ENCODE measurements at places on chromosomes 6 and 20.

- no peak for DNase-seq
Measured at GRCh38 chr6:99353126-99353525, 3.7 kb upstream of the FAXC start.

DNA sequence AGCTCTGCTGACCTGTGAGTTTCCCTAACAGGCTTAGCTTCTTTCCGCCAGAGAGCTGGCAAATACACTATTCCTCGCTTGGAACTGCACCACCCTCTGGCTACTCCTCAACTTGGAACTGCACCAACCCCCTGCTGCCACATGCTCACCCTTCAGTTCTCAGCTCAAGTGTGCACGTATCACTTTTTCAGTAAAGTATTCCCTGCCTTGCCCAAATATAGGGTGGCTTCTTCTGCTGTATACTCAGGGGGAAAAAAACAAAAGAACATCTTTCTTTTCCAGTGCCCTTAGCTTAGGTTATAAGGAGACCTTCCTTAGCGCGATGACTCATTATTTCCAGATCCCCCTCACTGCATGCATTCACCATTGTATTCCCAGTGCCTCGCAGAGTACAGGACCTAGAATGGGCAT, 21.2 kb downstream of the GNAS-AS1 start:
- DNase-seq, result peak; percentile 55

DNA sequence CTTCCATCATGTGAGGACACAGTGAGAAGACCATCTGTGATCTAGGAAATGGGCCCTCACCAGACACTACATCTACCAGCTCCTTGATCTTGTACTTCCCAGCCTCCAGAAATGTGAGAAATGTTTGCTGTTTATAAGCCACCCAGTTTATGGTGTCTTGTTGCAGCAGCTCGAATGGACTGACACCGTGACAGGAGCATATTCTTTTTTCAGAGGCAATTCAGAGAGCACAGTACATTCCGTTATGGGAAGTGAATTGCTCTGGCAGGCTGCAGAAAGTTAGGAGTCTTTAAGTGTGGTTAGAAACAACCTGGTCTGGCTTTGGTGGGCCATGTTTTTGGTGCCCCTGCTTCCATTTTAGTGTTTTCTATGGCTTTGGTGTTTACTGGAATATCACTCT, 75.1 kb downstream of the FIG4 start:
- no peak for DNase-seq

DNA sequence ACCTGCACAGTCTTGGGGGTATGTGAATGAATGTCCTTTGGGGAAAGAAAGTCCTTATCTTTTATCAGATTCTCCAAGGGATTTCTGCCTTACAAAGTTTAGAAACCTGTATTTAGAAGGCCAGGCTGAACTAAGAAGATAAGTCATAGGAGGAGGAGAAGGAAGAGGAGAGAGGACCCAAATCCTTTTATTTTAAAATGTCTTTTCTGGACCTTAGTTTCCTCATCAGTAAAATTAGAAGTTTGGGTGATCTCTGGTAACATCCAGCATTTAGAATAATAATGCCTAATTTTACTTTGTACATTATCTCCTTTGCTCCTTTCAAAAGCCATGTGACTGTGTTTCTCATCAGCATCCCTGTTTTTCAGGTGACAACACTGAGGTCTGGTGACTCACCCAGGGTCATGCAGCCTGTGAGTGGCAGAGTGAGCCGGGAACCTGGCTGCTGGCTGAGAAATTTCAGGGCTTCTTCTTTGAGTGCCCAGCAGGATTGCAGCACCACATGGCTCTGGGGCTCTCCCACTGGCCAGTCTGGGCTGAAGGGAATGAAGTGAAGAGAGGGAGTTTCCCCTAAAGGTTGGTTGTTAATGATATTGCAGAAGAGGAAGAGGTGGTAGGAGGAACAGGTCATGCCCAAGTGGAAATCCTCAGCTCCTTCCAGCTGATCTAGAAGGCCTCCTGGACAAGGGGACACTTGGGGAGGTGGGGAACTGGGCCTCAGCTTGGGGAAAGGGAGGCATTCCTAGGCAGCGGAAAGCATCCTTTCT, 34.0 kb downstream of the VEGFA start:
- no peak for DNase-seq

- DNase-seq, result no peak
Measured at GRCh38 chr6:27139756-27140579, 107.5 kb upstream of the PRSS16 start.

- no peak for DNase-seq
Measured at GRCh38 chr20:51423290-51423667, 119.2 kb downstream of the NFATC2 start.

DNA sequence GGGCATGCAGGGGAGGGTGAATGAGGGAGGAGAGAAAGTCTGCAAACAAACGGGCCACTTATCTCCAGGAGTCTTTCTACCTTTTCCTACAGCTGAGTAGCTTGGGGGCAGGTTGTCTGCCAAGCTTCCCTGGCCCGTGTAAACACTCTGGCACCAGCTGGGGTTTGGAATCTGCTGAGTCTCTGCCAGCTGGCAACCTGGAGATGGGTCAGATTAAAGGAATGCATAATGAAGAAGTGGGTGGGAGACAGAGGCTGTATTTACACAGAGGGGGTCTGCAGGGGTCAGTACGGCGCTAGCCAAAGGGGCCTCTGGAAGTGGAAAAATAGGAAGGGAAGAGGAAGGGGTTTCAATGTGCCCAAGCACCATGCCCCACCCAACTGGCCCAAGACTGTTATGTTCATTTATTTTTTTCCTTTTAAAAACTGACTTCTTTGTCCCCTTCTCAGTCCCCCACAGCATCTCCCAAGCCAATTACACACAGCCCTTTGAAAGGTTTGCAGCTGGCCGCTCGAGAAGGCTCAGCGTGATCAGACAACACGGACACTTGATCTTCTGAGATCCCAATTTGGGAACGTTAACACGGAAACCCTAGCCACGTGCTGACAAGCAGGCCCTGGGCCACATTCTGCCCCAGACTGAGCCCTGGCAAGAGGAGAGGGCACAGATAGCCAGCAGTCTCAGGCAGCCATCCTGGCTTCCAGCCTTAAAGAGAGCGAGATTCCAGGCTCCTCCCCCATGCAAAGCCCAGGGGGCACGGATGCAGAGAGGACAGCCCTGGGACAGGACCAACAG, 25.2 kb downstream of the TRAM2 start:
- DNase-seq, result no peak

- DNase-seq, result no peak
Measured at GRCh38 chr6:144139817-144140216, 10.5 kb upstream of the STX11 start.

GRCh38 chr6:157997893-157998608, 16.4 kb downstream of the SYNJ2 start:
- no peak for DNase-seq

- no peak for DNase-seq
Measured at GRCh38 chr6:95408111-95408510, 169.2 kb upstream of the MANEA start.

DNA sequence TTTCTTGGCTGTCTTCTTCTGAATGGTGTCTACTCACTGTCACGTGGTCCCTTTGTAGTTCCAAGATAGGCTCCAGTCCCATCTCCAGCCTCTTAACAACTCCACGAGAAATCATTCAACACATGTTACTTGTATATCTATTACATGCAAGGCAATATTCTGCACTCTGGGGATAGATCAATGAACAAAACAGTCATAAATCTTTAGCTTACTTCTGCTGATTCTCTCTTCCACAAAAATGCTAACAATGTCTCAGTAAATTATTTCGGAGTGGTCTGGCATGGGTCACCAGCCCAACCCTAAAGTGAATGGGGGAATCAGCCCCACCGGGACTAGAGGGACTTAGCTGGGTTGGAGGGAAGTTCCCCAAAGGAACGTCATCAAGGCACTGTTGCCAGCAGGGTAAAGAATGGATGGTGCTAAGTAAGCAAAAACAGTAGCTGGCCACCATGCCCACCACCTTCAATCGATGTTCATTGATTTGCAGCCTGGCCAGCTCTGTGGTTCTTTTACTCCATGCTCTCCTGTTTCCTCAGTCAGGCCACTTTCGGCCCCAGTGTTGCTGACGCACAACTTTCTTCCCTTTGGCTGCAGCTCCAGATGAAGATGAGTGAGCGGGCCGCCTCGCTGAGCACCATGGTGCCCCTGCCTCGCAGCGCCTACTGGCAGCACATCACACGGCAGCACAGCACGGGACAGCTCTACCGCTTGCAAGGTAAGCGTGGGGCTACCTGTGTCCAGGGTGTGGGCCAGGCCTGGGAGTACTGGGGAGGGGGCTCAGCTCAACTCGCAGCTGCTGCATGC, 167.7 kb downstream of the DOK5 start:
- DNase-seq, result no peak

DNA sequence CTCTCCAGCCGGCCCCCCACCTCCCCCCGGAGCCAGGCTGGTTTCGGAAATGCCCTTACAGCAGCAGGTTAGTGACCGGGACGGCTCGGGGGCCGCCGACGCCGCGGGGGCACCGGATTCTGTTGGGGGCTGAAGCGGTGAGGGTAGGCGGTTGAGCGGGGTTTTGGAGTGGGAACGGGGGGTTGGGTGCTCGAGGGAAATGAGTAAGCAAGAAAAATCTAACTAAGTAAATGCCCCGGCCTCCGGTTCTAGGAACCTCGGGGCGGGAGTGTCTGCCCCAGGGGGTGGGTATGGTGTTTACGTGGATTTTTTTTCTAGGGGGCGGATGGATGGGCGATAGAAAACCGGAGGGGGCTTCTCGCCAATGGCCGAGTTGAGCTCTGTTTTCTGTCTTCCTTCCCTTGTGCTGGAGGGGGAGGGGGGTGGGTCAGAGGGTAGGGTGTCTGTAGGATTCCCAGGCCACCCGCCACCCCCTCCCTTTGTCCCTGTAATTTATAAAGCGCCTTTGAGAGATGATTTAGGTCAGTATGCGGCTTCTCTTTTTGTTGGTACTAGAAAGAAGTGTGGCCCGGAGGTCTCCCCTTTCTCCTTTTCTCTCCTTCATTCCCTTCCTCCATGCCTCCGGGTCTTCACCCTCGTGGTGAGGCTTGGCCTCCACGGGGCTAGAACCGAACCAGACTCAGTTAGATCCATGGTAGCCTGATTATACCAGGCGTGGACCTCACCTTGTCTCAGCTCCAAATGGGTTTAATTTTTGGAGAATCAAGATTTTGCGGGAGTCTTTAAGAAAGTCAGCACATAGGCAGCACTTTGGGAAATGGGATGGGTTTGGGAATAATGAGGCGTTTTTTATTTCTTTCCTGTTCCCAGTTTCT, 2.3 kb downstream of the E2F3 start:
- DNase-seq, result no peak

GRCh38 chr6:149558029-149558428, 8.1 kb upstream of the GINM1 start:
- DNase-seq, result no peak

DNA sequence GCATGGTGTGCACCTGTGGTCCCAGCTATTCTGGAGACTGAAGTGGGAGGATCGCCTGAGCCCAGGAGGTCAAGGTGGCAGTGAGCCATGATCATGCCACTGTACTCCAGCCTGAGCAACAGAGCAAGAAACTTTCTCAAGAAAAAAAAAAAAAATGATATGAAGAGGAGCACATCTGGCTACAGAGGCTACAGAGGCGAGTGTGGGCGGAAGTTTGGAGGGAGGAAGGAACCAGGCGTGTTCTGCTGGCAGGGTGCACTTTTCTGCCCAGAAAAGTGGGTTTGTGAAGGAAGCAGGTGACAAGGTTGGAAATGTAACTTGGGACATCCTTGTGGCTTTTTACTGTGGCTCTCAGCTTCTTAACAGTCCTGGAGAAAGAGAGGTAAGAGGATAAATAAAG, 96.7 kb downstream of the SNX5 start:
- no peak for DNase-seq

GRCh38 chr6:156878681-156879080, 101.5 kb downstream of the ARID1B start:
- no peak for DNase-seq
